ENCODE measurements at places on chromosomes 11 and 22.

DNA sequence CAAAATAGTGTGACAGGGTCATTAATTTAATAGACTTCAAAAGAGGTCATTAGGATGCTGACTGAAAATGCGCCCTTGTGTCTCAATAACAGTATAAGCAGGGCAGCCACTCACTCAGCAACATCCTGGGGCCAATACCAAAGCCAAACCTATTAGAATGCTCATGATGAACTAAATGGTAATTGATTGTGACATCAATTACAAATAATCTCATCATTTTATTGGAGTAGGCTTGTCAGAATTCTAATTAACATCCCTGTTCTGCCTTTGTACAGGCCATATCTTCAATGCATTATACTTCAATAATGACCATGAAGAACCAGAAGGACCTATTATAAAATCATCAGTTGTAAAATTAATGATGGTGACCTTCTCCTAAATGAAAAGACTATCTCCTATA, 64.2 kb downstream of the DNAJC24 start:
- no peak for DNase-seq

- no peak for DNase-seq
Measured at GRCh38 chr22:27578937-27579617, 222.5 kb downstream of the MN1 start.

- no peak for DNase-seq
Measured at GRCh38 chr11:65787649-65788622, 1.1 kb downstream of the OVOL1 start.

GRCh38 chr22:22600531-22601261, 41.6 kb upstream of the PRAME start:
- DNase-seq: no peak

DNA sequence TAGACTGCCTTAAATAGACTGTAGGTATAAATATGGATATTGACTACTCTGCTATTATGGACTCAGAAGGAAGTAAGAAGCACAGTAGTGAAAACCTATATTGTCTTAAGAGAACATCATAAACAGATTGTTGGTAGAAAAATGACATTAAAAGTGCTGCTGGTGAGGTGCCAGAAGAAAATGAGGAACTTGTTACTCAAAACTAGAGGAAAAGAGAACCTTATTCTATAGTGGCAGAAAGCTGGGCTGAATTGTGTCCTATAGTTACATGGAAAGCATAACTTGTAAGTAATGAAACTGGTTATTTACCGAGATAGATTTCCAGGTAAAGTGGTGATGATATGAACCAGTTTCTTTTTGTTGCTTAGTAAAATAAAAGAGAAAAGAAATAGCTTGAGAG, 109.7 kb upstream of the CTSC start:
- peak; percentile 49 for DNase-seq

- DNase-seq: no peak
Measured at GRCh38 chr22:24591286-24591830, 1.5 kb downstream of the LRRC75B start.

DNA sequence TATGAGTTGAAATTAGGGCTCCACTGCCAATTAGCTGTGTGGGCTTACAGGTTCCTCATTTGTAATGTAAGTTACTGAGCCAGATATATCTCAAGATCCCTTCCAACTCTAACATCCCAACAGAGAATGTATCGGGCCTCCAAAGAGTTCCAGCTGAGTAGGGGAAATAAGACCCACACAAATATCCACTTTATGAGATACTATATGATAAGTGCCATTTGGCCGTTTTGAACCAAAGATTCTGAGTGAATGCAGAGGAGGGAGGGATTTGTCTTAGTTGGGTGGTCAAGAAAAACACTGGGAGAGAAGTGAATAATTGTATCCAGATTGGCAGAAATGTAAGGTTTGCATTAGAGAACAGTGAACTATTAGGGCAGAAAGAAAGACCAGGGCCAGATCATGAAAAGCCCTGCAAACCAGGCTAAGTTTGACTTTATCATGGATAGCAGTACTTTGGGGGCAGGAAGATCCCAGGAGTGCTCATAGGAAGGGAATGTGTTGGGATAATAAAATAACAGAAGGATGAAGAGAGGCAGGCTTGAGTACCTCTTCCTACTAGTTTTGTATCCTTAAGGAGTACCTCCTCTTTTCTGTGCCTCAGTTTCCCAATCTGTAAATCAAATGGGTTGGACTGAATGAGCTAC, 63.9 kb downstream of the RPL27A start:
- no peak for DNase-seq

GRCh38 chr11:122331079-122331478, 215.1 kb upstream of the BLID start:
- DNase-seq: no peak

GRCh38 chr22:21753374-21754111, 17.9 kb upstream of the YPEL1 start:
- no peak for DNase-seq

DNA sequence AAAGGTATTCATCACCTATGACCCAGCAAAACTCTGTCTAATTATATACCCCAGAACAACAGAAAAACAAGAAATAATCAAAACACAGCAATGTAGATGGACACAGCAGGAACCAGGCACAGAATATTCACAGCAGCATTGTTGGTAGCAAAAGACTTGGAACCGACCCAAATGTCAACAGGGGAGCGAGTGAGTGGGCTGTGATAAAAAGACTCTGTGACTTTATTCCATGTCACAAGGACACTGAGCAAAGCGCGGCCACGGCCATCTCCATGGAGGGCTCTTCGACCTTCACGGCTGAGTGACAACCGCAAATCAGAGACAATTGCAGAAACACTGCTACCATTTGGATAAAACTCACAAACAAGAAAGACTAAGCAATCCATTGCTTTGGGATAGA, 1373.1 kb downstream of the TBC1D22A start:
- DNase-seq: no peak

- no peak for DNase-seq
Measured at GRCh38 chr11:74927496-74927895, 21.4 kb downstream of the XRRA1 start.

DNA sequence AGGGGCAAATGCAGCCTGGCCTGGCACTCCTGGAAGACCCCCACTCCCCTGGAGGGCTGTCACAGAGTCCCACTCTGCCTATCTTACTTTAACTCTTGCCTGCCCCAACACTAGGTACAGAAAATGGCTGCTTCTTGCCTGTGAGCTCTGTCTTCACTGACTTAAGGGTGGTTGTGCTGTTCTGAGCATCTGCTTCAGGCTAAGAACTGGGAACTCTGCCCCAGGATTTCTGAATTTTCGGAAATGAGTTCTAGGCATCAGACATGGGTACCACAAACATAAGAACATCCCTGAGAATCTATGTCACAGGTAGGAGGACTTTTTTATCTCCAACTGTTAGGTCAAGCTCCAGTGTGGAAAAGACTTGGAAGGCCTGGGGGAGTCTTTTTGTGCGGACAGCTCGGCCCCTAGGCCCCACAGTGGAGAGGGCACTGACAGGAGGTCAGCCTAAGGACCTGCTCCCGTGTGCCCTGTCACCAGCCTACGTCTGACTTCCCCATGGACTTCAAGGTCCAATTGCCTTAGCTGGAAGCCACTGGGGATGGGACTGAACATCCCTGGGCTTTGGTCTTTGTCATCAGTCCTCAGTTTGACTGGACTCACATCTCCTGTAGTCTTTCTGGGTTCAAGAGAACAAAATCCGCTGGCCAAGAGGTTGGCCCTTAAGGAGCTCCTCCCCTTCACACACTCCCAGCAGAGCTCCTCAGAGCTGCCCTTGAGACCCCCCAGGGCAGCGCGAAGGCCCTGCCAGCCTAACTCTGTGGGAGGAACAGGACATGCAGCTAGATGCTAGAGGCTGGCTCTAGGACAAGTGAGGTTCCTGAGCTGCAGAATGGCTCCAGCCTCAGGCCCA, 31.9 kb downstream of the PPP2R1B start:
- no peak for DNase-seq

DNA sequence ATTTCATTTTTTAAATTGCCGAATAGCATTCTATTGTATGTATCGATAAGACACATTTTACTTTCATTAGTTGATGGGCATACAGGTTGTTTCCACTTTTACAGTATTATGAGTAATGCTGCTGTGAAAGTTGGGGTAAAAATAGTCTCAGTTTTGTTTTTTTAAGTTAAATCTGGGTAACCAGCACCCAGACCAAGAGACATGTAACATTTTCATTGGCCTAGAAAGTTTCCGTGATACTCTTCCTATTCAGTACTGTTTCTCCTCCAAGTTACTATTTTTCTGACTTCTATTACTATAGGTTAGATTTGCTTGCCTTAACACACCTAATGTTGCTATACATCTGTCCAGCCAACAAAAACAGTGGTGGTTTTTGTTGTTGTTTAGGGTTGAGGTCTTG, 12.3 kb downstream of the IPO7 start:
- DNase-seq: no peak

GRCh38 chr11:44257338-44258189, 52.4 kb downstream of the ALX4 start:
- peak; percentile 36 for DNase-seq

DNA sequence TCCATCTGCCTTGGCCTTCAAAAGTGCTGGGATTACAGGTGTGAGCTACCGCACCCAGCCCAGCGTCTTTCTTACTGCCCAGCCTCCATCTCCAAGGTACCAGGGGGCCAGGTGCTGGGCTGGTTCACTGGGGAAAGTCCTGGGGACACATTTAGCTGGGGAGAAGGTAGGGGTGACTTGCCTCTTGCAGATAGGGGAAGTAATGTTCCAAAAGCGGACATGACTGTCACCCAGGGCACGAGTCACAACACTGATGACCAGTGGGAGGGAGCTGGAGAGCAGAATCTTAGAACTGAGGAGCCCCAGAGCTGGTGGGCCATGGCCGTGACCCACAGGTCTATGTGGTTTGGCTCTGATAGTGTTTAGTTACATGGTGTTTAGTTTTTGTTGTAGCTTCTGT, 2.4 kb upstream of the SLC15A3 start:
- peak; percentile 42 for DNase-seq

DNA sequence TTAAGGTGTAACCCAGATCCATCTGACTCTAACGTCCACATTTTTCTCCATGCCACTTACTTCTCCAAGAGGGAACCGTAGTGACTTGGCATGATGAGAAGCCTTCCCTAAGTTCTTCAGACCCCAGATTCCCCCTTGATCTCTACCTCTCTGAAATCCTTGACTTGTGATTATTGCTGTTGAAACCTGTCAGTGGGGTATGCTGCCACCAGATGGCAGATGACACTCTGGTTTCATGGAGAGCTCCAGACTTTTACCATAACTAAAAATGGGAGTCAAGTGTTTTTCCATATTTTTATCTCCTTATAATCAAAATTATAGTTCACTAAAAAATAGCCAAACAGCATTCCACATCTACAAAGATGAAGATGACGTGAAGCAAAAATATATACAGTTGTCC, 504.2 kb downstream of the SOX6 start:
- DNase-seq: peak; percentile 14

DNA sequence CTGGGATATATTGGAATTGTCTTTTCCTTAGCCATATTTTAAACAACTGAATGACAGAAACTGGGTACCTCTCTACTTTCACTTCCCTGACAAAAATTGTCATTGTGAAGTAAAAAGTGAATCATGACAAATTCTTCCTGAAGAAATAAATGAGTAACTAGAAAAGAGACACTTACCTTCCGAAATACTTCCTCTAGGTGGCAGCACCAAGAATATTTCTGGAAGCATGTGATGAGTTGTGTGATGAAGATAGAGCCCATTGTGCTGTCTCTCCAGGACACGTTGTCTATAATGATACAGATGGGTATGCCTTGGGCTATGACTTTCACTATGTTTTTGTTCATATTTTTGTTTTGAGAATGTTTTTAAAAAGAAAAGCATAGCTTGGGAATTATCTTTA, 21.5 kb downstream of the CASP4 start:
- DNase-seq: peak; percentile 68

- DNase-seq: no peak
Measured at GRCh38 chr11:35647421-35648093, 15.0 kb upstream of the TRIM44 start.

DNA sequence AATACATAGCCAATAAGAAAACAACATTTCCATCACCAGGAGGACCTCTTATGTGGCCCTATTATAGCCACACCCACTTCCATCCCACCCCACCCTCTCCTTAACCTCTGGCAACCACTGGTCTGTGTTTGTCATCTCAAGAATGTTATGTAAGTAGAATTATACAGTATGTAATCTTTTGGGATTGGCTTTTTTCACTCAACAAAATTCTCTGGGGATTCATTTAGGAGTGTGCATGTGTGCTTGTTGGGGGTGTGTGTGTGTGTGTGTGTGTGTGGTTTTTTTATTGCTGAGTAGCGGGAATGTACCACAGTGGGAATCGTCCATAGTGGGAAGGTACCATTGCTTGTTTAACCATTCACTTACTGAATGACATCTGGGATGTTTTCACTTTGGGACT, 5.2 kb downstream of the KCNJ5 start:
- DNase-seq: no peak

- DNase-seq: no peak
Measured at GRCh38 chr11:23166376-23166775, 306.1 kb upstream of the CCDC179 start.

Measured in NB4 (cell line).